Gastrocnemius medialis (tissue), 4 donors: ENCODE measurements at places on chromosomes 2 and 18. TPM values are rescaled to one million over a fixed set of nuclear protein-coding genes. Genes with fewer than 3 reads are reported as not detected.

Gene SFT2D3
- total RNA-seq = 3.1 TPM

GRCh38 chr2:106804161-106804560 lies 81.8 kb downstream of the ST6GAL2 start:
- no peaks in the 10 kb centered on the region for H3K27me3 ChIP-seq
- DNase-seq = no peak
- H3K4me1 ChIP-seq = no peaks in the 10 kb centered on the region
- no peak overlapping the region for H3K4me3 ChIP-seq
- no peaks in the 10 kb centered on the region for H3K36me3 ChIP-seq

DNA sequence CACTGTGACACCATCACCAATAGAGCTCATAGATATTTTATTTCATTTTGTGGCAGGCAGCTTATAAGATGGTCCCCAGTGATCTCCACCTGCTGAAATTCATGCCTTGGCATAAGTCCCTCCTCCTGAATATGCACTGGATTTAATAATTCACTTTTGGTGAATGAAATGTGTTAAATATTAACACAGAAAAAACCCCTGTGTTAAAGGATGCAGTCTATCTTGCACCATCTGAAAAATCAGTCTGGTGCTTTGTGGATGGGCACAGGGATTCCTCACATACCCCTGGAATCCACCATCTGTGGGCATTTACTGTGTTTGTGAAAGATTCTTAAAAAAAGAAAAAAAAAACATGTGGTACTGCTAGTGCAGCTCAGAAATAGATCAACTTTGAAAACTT lies 26.1 kb upstream of the WIPF1 start:
- H3K27me3 ChIP-seq = no peaks in the 10 kb centered on the region
- H3K27ac ChIP-seq = no peak overlapping the region
- H3K36me3 ChIP-seq = no peaks in the 10 kb centered on the region
- H3K4me1 ChIP-seq = no peaks in the 10 kb centered on the region
- DNase-seq = no peak

DNA sequence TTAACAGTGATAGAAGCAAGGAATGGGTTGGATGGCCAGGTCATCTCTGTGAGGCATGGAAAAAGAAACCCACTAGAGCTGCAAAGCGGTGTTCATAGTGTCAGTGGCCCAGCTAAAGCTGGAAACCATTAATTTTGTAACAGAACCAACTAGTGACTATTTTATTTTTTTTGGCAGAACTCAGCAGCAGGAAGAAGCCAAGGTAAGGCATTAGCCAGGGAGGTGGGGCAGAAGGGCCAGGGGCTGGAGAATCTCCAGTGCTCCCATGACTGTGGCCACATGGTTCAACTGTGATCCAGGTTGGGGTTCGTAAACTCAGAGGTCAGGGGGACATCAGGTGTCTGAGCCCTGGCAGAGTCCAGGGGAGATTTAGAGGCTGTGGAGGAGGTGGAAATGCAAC lies 25.9 kb upstream of the YES1 start:
- peaks cover 5% of the 10 kb centered on the region for H3K4me1 ChIP-seq
- no peak overlapping the region for H3K27ac ChIP-seq
- H3K36me3 ChIP-seq = no peaks in the 10 kb centered on the region
- H3K27me3 ChIP-seq = no peaks in the 10 kb centered on the region
- no peak for DNase-seq
- no peak overlapping the region for H3K4me3 ChIP-seq

GRCh38 chr18:21012308-21012707 lies 99.3 kb downstream of the ROCK1 start:
- H3K27me3 ChIP-seq = no peaks in the 10 kb centered on the region
- H3K4me3 ChIP-seq = no peak overlapping the region
- peaks cover 3% of the 10 kb centered on the region for H3K36me3 ChIP-seq
- no peak overlapping the region for H3K27ac ChIP-seq
- H3K4me1 ChIP-seq = no peaks in the 10 kb centered on the region
